ENCODE measurements at places on chromosomes 1 and 21.

DNA sequence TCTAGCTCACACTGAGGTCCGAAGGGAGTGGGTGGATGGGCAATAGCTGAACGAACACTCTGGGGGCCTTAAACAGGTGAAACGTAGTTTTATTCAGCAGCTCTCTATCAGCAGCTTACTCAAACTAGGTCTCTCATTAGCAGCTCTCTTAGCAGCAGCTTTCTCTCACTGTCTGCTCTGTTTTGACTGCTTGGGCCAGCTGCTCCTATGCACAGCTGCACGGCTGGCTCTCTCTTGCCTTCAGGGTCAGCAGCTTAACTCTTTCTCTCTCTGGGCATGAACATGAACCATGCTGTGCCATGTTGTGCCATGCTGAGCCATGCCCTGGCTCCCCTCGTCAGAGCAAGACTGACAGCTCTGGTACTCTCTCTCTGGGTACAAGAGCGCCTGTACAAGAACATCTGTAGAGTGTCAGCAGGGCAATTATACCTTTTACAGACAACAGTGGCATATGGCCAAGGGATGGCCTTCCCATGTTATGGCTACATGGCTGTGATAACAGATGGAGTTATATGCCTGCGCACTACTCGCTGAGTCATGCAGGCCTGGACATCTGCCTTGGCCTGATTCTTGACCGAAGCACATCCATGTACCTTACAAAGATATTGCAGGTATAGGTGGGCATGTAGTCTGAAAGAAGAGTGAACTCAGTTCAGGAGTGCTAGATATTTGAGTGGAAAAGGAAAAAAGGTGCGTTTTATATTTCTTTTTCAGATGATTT lies 152.4 kb downstream of the LEPR start:
- no peak for DNase-seq

DNA sequence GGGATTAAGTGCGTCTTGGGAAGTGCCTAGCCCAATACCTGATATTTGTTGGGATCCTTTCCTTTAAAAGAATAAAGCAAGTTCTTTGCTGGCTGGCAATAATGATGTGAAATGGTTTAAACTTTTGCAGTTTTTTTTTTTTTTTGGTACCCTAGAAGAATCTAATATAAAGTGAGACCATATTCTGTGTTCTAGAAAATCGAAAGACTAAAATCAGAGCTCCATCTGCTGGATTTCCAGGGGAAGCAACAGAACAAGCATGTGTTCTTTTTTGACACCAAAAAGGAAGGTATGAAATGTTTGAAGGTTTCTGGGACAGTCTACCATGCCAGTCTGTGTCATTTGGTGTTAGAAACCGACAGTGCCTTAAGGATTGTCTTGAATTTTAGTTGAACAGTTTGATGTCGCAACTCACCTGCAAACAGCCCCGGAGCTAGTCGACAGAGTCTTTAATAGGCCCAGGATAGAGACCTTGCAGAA lies 6.4 kb downstream of the UTP11 start:
- peak; percentile 38 for DNase-seq

DNA sequence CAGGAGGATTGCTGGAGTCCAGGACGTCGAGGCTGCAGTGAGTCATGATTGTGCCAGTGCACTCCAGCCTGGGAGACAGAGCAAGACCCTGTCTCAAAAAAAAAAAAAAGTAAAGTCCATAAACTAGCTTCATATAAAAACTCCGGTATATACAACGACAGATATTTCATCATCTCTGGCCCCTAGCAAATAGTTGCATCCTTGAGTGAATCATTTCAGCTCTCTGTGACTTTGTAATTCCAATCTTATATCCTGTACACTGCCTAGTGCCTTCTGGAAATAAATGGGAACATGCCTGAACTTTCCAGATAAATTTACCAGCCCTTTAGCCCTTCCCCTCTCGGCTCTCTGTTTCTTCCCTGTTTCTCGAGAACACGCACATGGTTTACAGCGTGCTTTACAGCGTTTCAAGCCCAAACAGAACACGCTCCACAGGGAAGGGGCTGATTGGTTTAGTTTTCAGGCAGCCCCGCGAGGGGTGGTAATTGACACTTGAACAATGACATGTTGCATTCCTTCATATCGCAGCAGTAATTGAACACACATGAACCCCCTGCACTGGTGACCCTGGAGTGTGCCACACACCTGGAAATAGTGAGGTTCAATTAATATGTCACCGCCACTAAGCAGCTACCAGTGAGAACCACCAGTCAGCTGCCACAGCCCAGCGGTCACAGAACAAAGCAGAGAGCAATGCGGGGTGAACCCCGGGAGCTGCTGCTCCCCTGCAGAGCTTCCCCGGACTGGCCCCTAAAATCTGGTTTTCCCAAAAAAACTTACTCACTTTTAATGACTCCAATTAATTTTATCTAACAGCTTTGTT lies 35.7 kb upstream of the SIM2 start:
- no peak for DNase-seq

- no peak for DNase-seq
Measured at GRCh38 chr1:160621633-160622413, 25.0 kb downstream of the SLAMF1 start.

DNA sequence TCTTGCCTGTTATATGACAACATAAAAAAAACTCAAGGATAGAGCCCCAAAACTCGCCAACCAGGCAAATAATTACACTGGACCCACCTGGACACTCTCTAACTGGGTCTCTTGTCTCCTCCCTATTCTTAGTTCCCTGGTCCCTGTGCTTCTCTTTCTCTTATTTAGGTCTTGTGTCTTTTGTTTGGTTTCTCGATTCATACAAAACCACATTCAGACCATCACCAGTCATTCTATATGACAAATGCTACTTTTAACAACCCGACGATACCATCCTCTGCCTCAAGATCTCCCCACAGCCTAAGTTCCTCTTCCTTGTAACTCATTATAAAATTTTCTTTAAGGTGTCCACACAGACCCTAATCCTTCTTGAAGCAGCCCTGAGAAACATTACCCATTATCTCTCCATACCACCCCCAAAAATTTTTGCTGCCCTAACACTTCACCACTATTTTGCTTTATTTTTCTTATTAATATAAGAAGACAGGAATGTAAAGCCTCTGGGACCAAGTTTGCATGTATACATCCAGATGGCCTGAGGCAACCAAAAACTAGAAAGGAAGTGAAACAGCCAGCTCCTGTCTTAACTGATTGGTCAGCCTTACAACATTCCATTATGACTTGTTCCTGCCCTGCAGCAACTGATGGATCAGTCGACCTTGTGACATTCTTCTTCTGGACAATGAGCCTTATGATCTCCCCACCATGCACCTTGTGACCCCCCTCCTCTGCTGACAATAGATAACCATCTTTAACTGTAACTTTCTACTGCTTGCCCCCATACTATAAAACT lies 638.2 kb downstream of the AMY1C start:
- no peak for DNase-seq

DNA sequence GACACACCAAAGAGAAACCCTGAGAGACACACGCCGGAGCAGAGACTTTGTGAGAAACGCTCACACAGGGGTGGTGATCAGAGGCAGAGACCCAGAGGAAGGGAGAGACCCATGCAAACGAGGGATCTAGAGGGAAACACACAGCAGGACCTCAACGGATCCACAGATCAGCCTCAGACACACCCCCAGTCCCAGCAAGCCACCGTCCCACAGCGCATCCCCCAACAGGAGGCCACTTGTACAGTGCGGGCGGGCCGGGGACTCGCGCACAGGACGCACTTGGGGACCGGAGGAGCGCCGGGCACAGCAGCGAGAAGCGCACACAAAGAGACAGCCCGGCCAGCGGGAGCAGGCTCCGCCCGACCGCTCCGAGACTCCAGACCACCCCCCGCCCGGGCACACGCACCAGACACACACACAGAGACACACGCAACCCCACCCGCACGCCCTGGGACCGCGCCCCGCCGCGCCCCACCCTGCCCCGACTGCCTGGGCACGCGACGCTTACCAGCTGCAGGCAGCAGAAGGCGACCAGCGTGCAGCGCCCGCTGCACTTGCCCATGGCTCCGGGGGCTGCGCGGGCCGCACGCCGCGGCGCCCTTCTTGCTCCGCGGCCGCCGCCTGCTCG lies 587 bp downstream of the NKAIN1 start:
- peak; percentile 15 for DNase-seq

- DNase-seq, result no peak
Measured at GRCh38 chr1:14842891-14843290, 244.4 kb downstream of the KAZN start.

GRCh38 chr1:169129109-169129784 lies 22.8 kb downstream of the ATP1B1 start:
- no peak for DNase-seq

DNA sequence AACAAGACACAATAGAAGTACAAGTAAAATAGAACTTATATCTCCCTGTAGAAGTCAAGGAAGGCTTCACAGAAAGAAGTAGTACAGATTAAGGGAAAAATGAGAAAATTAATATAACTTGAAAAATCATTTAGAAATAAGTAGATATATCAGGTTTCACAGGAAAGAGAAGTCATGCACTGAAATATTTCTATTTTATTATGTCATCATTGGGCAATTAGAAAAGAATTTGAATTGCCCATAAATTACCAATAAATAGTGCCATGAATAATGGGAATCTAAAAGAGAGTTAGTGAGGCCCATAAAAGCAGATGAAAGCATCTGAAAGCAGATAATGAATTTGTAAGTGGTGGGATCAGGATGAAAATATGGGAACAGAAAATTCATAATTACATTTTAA lies 1597.8 kb downstream of the PLA2G4A start:
- no peak for DNase-seq

- no peak for DNase-seq
Measured at GRCh38 chr1:110727246-110727645, 52.5 kb upstream of the KCNA3 start.
